ENCODE measurements at places on chromosomes 6 and 20. TPM values are rescaled to one million over a fixed set of nuclear protein-coding genes. Genes with fewer than 3 reads are reported as not detected.

Gene TFAP2A
- total RNA-seq, result 0.28 TPM

Gene FOXF2
- total RNA-seq, result 18.2 TPM

Gene L3MBTL1
- 9.0 TPM for total RNA-seq

Gene VSTM2L
- 3.3 TPM for total RNA-seq

Gene SEC63
- total RNA-seq, result 33.7 TPM

Gene SUPT3H
- total RNA-seq, result 10.6 TPM

Gene C6orf141
- total RNA-seq, result 3.6 TPM

Gene CLDN20
- total RNA-seq, result not detected

Gene SALL4
- not detected for total RNA-seq

Gene BIRC7
- total RNA-seq, result 0.71 TPM

Gene MOG
- not detected for total RNA-seq

Gene PGC
- not detected for total RNA-seq

Gene ADAM33
- 484 TPM for total RNA-seq

Gene RING1
- total RNA-seq, result 16.5 TPM

Gene PPP1R14C
- total RNA-seq, result under 0.01 TPM

Gene GPSM3
- 10.0 TPM for total RNA-seq

Gene LGSN
- total RNA-seq, result not detected

Gene DPPA5
- not detected for total RNA-seq

DNA sequence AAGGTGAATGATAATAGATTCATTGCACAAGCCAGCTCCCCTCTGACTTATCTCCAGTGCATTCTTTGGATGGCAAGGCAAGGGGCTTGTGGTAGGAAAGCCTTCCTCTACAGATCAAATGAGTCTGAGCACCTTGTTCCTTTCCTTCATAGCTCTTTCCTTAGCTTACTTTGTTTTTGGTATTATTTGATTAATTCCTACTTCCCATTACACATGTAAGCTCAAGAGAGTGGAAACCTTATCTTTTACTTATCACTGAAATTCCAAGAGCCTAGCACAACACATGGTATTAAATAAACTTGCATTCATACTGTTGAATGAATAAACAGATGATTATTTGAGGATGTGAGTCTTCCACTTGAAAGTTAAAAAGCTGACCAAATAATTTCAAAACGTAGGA is 41.7 kb downstream of the FRK start:
- DNase-seq, result no peak

GRCh38 chr6:43052842-43053544 is 658 bp downstream of the CUL7 start:
- no peak for DNase-seq

DNA sequence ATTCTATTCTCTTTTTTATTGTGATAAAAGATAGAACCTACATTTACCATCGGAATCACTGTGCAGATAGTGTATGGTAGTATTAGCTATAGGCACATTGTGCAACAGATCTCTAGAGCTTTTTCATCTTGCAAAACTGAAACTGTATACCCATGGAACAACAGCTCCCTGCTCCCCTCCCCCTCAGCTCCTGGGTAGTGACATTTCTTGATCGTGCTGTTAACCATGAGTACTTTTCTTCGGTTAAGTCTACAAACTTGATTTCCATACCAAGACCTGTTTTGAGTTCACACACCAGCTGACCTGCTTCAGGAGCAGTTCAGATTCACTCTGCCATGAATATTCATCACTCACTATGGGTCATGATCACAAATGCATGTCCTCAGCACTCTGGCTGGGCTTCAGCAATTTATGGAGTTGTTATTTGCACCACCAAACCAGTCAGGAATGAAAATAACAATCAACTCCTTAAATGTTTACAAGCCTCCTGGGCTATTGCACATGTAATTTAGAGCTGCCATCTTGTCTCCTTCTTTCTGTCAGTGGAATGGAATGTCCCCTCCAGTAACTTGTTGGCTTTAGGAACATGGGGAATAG is 32.8 kb downstream of the PRDM1 start:
- DNase-seq, result no peak

DNA sequence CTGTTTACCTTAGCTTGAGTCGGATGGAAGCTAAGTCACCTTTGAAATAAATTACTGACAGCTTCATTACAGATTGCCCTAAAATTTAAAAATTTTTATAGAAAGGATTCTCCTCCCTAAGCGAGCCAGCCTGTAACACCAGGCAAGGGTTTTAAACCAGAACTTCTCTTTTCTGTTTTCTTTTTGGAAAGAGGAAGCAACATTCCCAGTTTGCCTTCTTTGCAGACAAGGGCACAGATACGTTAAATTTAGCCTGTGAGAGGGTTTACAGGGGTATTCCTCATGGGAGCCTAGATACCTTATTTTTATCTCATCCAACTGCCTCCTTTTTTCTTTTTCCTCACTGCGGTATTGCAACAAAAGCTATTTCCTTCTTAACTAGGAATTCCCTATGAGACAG is 45.0 kb downstream of the GNAS start:
- DNase-seq, result no peak

GRCh38 chr20:24337069-24337468 is 132.4 kb upstream of the SYNDIG1 start:
- DNase-seq, result no peak

DNA sequence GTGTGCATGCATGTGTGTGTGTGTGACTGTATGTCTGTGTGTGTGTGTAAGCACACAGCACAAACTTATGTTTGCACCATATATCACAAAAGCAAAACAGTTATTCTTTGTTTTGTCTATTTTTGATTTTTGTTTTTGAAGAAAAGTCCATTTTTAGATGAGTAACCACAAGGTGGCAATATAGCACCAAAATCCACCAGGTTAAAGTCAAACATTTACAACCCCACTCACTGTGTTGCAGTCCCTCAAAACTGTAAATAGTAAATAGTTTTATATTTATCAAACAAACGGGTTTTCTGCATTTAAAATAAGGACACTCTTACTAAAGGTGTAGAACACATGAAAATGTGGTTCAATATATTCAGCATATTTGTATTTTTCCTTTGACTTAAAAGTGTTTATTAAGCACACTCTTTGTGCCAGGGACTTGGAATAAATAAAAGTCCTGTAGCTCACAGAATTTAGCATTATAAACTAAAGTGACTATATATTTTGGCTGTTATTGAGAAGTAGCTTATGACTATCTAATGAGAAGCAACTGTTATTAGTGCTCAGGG is 118.5 kb downstream of the GFRAL start:
- DNase-seq, result no peak

DNA sequence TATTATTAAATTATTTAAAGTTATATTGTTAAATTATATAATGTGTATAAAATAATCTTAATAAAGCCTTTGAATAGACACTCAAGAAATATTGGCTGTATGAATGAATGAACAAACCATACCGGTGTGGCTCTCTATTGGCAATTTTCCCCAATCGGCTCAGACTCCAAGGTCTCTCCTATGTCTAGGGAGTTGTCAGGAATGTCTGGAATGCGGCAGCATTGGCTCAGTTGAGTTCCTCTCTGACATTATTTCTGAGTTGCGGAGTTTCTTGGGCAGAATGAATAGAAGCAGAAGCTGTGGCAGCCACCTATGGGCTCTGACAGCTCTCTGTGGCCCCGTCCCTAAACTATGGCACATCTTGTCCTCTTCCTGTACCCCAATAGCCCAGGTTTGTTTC is 111.0 kb downstream of the SOBP start:
- no peak for DNase-seq

DNA sequence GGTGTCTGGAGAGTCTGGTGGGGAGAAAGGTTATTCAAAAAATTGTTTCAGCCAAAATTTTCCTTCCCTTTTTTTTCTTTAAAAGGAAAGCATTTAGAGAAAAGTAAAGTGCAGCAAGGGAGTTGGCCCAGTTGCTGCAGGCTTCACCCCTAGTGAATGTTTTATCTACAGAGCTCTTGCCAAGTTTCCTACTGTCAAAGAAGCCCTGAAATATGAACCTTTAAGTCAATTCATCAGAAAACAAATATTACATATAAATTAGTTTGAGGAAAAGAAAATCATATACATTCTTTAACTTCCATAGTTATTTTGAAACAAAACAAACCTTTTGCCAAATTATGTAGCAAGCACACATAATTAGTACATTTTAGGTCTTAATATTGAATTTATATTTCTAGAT is 25.0 kb upstream of the HMGCLL1 start:
- DNase-seq, result no peak

DNA sequence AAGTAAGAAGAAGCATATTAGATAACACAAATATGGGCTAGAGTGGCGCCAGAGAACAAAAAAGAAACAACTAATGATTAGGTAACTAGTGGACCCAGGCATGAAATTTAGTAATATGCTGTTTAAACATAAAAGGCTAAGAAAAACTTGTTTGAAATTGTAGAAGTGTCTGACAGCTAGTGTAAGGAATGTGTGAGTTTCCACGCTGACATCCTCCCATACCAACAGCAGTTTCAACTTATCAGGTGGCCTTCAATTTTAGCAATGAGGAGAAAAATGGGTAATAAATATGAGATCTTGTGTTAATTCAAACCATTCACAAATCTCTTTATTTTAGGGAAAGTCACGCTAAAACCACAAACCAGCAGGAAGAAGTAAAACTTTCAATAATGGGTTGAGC is 440.2 kb upstream of the FLRT3 start:
- no peak for DNase-seq

DNA sequence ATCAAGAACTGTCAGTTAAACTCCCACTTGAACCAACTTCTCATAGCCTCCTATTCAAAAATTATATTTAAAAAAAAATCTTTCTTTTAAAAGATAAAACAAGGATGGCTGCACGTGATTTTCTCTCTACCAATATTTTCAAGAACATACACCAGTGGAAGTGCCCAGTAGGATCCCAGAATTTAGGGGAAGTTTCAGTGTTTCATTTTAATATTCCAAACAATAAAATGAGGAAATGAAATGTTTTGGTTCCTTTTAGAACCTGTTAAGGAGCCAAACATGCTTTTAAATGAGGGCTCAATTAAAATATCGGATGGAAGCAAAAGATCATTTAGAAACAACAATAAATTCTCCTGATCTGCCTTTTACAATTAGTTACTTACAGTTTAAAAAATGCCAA is 26.4 kb upstream of the PRELID3B start:
- DNase-seq, result no peak

- no peak for DNase-seq
Measured at GRCh38 chr6:6006428-6007365, at the start of gene NRN1. NRN1 (minus strand) TSS chr6:6006925; CDS start chr6:6006749, 176 bp downstream.

DNA sequence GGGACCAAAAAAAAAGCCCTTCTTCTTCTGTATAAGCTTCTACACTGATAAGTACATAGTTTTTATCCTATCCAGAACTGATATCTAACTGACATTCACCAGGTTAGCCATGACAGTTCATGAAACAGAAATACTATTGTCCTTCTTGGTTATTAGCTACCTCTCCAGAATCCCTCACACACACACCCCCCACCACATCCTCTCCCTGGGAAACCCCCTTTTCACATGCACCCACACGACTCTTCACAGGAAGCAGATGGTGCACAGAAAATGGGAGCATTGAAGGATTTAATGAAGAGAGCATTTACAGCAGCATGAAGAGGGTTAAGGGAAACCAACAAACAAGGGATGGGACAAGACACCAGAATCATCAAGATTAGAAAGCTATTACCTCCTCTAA is 88.9 kb downstream of the FHL5 start:
- no peak for DNase-seq

GRCh38 chr6:130882370-130882769 is 55.2 kb downstream of the SMLR1 start:
- DNase-seq, result no peak

DNA sequence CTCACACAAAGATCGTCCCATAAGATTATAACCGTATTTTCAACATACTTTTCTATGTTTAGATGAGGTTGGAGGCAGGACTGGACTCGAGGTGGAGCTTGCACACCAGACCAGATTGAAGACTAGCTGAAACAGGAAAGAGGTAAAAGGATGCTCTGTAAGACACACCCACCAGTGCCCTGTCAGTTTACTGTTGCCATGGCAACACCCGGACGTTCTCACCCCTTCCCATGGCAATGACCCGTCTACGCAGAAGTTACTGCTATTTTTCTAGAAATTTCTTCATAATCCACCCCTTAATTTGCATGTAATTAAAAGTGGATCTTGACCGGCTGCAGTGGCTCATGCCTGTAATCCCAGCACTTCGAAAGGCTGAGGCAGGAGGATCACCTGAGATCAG is 13.6 kb upstream of the SRSF6 start:
- no peak for DNase-seq

DNA sequence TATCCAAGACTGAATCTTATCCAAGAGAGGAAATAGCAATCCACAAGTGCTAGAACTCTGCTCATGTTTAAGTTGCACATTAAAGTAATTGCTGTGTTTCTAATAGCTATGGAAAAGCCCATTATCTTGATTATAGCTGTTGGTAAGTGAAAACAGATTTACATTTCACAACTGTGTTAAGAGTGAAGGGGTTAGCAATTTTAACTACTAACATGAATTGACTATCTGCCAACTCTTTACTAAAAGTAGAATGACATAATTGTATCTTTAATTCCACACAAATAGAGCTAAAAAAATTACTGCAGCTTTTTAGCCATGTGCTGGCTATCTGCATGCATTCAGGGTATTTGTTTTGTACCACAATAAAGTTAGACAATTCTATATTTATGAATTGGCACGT is 277.9 kb upstream of the IRAK1BP1 start:
- DNase-seq, result no peak

GRCh38 chr6:7550433-7550801 is 8.9 kb downstream of the DSP start:
- no peak for DNase-seq

GRCh38 chr6:107129370-107129925 is 14.1 kb upstream of the BEND3 start:
- DNase-seq, result no peak

GRCh38 chr20:49280463-49281058 is 2.7 kb upstream of the ZNFX1 start:
- no peak for DNase-seq

DNA sequence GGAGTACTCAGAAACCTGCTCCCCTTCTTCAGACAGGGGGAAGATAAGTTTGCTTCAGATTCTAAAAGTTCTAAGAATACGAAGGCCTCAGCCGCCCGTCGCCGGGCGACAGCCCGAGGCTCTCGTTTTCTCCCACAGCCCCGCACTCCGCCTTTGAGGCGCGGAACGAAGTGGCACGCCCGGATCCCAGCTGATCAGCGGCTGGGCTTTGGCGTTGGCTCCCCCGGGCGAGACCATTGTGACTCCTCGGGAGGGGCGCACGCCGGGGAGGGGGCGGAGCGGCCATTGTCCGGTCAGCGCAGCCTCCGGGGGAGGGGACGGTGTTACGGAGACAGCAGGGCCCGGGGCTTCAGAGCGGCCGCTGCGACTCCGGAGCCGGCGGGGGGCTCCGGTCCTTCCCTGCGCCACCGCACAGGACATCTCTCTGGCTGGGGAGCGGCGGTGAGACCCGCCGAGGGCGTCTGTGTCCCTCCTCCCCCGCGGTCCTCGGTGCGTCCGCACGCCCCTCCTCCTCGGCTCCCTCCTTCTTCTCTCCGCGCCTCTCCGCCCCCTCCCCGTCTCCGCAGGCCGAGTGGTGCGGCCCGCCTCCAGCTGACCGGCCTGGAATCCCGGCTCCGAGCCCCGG is at the start of gene ZFAND3:
TSS of gene ZFAND3 (plus strand) at position 551 of the 625 bp plus-strand sequence. CDS start 219 bp downstream, outside the sequence.
- DNase-seq, result peak; percentile 98

GRCh38 chr20:18496042-18496441 is 983 bp downstream of the RBBP9 start:
- no peak for DNase-seq

Measured in sigmoid colon (tissue), 7 donors.